ENCODE measurements at places on chromosomes 12 and 14. TPM values are rescaled to one million over a fixed set of nuclear protein-coding genes. Genes with fewer than 3 reads are reported as not detected.

RTL1 gene
- total RNA-seq = not detected

PSMD9 gene
- total RNA-seq = 65.3 TPM

AICDA gene
- not detected for total RNA-seq

SMARCC2 gene
- 50.1 TPM for total RNA-seq

DHRS2 gene
- total RNA-seq = not detected

SCN8A gene
- 0.88 TPM for total RNA-seq

All from placental pericyte (primary cell).